ENCODE measurements at places on chromosomes 5 and 9.

DNA sequence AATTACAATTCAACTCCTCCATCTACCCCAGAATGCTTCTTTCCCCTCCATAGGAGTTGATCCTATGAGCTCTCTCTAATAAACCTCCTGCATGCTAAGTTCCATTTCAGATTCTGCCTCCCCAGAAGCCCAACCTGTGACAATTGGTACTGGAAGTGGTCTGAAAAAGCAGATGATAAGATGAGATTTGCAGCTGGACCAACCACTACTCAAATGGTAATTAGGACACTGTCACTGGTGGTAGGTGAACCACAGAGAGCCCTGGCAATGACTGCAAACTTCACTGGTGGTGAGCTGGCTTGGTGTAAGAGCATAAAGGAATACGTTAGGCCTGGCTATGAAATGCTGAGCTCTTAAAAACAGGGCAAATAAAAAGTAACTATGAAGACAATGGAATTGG lies 112.6 kb downstream of the ESM1 start:
- no peak for DNase-seq

DNA sequence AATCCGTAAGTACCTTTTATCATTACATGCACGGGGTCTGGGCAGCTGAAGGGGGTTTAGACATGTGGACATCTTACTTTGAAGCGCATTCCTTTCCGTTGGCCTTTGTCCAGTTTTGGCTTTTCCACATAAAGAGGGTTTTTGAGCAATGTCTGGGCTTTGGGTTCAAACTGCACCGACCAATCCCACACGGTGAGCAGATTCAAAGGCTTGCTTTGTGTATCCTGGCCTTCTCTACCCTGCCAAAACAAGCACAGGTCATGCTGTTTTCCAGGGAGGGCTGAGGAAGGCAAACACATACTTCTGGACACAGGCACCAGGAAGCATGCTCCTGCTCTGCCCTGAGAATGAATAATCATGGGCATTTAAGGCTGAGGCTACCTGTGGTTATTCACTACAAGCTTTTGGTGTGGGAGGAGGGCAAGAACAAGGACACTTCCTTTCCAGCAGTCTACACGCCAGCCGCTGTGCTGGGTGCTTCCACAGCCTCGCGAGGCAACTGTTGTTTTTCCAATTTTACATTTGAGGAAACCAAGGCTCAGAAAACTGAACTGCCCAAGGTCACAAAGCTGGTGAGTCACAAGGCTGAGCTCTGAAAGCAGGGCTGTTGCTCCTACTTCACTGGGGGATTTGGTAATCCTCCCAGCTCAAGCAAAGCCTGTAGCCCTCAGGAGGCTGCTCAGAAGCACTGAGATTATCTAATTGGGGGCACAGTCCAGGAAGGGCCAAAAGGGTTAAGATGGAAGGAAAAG lies 59.8 kb upstream of the GOLPH3 start:
- no peak for DNase-seq

DNA sequence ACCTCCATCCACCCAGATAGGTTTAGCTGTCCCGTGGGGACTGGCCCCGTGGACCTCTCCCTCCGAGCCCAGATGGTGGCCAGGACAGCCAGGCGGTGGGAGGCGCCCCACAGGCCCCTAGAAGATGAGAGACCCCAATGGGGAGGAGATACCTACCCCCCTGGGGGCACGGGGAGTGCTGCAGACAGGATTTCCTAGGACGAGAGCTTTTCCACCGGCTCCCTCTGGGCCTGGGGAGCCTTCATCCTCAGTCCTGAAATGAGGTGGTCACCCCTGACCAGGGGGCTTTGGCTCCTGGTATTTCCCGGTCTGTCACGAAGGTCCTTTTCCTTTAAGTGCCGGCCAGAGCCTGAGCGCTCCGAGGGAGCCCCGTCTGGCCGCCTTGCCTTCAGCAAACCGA lies 46.8 kb downstream of the MRPL36 start:
- no peak for DNase-seq

- no peak for DNase-seq
Observed at GRCh38 chr5:15807871-15808270, 307.9 kb downstream of the FBXL7 start.

GRCh38 chr9:81476813-81477490 lies 212.4 kb downstream of the TLE1 start:
- DNase-seq = no peak

DNA sequence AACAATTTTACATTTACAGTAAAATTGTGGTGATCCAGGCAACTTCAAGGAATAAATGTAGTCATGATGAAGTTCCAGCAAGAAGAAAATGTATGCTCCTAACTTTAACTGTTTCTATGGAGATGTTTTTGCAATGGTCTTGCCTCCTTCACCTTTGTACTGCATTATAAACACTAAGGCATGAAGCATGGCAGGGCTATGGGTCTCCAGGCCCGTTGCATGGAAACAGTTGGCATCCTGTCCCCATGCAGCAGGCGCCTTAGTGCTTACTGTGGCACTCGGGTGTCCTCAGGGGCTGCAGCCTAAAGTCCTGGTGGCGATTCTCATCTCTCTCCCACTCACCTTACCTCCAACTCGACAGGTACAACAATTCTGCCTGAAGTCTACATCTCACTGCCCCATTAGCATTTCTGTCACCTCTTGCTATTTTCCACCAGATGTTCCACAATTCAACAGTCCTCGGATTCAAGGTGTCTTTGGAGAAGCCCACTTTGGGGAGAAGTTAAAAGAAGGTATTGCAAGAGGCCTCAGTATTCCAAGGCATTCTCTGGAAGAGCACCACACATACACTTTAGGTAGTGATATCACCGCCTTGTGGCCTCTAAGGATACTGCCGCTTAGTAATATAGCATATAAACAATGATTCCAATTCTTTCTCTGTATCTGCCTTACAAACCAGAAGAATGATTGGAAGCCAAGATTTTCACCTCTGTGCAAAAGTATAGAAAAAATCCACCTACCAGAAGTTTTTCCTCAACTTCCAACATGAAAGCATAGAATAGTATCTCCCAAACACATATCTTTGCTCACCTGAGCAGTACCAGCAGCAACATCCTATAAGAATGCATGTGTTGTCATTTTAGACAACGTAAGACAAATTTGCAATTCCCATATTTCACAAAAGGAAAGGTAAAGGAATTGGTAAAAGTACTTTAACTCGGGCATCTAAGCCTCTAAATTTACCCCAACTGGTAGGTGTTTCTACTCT lies 5.1 kb downstream of the LIFR start:
- no peak for DNase-seq

DNA sequence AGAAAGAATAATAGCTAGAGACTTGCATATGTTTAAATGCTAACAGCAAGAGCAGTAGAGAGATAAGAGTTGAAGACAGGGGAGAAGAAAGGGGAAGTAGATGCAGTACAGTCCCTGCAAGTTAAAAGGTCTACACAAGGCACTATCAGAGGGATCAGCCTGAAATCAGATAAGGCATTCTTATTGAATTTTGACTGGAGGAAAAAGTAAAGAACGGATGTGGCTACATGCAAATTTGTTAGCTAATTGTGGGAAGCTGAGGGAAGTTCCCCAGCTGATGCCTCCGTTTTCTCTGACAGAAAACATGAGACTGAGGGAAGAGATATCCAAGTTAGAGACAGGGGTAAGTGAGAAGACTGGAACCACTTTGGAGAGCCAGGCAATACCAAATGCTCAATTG lies 12.9 kb upstream of the RHOBTB3 start:
- DNase-seq = no peak

Measured in NCI-H1436 treated with DMSO at 0.1 percent for 48 hours (cell line).